Cerebellum (tissue), 4 donors: ENCODE measurements at places on chromosomes 2 and 18. TPM values are rescaled to one million over a fixed set of nuclear protein-coding genes. Genes with fewer than 3 reads are reported as not detected.

DNA sequence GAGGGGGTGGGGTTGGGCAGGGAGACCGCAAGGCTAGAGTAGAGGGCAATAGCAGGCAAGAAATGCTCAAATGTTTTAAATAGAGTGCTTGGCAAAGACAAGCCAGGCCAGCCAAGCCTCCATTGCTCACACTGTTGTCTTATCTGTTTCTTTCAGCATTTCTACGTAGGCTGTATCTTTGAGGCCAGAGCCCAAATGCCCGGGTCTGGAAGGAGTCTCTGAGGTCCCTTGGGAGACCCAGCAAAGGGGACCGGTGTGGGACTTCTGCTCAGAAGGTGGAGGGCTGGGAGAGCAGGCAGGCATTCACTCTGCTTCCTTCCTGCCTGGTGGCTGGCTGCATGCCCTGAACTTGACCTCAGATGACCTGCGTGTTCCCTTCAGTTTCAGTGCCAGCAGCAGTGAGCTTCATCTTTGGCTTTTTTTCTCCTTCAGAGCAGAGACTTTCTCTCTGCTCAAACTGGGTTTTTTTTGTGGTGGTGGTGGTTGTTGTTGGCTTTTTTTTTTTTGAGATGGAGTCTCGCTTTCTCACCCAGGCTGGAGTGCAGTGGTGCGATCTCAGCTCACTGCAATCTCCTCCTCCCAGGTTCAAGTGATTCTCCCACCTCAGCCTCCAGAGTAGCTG lies 13.7 kb upstream of the TET3 start:
- peak; percentile 61 for DNase-seq

DNA sequence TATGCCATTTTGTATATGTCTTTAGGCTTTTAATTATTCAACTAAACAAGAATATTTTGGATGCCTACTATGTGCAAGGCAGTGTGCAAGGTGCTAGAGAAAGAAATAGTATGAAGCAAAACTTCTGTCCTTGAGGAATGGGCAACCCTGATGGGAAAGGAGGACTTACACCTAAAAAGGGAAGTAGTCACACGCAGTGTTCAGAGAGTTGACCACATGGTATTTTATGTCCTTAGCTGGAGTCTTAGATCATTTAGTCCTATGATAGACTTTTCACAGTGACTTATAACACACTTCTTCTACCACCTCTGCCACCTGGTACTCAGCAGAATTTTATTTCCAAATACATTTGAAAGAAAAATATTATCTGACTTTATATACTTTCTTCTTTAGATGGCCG lies 291.6 kb downstream of the PLCL1 start:
- DNase-seq, result no peak

- no peak for DNase-seq
Observed at GRCh38 chr2:77512507-77512906, 9.7 kb downstream of the LRRTM4 start.

DNA sequence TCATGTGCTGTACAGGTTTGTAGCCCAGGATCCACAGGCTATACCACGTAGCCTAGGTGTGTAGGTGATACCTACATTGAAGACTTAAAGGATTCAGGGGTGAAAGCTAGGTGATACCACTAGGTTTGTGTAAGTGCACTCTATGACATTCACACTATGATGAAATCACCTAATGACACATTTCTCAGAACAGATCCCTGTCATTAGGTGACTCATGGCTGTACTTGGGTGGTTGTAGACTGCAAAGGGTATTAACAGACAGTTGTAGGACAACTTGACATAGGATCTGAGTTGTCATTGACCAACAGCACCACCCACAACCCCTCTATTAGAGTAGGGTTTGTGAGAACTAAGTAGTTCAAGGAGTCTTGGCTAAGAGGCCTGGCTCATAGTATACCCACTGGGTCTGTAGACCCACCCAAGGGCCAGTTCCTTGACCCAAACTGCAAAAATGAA lies 27.7 kb upstream of the SMCHD1 start:
- DNase-seq, result no peak

GRCh38 chr2:225171350-225171749 lies 129.1 kb upstream of the DOCK10 start:
- DNase-seq, result no peak

Gene BOLL
- total RNA-seq, result not detected

Gene RPS27A
- total RNA-seq, result 466 TPM

GRCh38 chr2:123514613-123515207 lies 510.4 kb upstream of the CNTNAP5 start:
- DNase-seq, result no peak

DNA sequence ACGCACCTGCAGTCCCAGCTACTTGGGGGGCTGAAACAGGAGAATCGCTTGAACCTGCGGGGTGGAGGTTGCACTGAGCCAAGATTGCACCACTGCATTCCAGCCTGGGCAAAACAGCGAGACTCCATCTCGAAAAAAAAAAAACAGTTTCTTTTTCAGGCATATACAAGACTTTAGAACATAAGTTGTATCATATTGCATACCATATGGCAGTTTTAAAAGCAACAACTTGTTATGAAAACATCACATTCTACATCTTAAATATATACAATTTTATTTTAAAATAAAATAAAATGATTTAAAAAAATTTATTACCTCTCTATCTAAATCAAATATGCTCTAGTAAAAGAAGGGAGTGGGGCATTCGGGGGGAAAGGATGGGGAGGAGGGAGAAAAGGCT lies 39.4 kb upstream of the SP5 start:
- no peak for DNase-seq

Gene TSPYL6
- total RNA-seq, result 0.18 TPM

DNA sequence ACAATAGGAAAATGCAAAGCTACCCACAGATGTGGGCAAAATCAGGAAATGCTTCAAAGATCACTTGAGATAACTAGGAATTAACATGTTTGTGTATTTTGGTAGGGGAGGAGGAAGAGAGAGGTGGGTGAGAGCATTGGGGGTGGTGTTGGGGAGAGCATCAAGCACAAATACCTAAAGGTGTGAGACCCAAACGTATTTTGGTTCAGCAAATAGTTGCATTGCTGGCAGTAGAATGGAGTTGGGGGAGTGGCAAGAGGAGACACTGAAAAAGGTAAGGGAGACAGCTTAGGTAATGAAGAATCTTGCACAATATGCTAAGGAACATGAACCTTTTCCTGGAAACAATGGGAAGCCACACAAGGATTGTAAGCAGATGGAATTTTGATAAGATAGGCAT lies 1.5 kb upstream of the PELI1 start:
- DNase-seq, result no peak

DNA sequence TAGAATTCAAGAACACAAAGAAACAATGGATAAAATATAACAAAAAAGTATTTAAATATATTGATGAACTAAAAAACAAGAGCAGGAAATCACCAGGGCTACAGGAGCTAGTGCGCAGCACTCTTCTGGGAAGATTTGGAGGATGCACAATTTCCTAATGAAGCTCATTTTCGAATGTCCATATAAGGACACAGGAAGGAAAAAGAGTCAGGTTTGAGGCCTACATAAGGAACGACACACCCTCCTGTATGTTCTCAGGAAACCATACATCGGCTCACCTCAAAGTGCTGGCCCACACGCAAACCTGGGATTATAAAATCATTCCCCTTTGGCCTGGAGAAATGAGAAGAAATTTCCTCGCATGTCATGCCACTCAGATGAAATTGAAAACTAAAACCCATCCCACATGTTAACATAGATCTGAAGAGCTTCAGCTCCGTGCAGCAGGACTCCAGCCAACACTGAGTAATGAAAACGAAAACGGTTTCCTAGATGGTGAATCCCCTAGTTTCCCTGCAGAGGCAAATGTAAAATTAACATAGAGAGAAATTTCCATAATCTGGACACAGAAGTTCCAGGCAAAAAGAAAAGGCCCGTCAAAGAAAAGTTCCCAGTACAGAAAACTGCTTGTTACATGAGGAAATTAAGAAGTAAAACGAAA lies 825.8 kb downstream of the SOCS6 start:
- DNase-seq, result no peak

DNA sequence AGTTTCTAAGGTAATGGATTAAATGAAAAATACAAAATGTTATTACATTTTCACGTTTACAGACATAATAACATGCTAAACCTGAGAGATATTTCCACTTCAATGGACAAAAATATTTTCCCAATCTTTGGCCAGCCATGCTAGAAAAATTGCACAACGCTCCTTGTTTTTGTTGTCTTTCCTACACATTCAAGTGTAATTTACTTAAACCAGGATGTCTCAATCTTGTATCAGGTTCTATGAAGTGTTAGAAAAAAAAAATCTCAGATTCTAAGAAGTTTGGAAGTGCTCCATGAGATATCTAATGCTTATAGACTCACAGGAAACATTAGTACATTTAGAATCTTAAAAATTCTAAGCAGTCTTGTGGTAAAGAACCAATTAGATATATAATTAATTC lies 141.8 kb upstream of the SLC35G4 start:
- no peak for DNase-seq

Gene MC5R
- 3.4 TPM for total RNA-seq

Gene WNT6
- total RNA-seq, result not detected

- no peak for DNase-seq
Observed at GRCh38 chr2:26238311-26238958, 6.0 kb downstream of the HADHA start.

- DNase-seq, result no peak
Observed at GRCh38 chr18:54780285-54780861, 47.9 kb upstream of the RAB27B start.

GRCh38 chr2:65498396-65498795 lies 66.0 kb upstream of the SPRED2 start:
- DNase-seq, result no peak

Gene WDR75
- total RNA-seq, result 79.7 TPM

Gene GALNT13
- total RNA-seq, result 14.2 TPM

DNA sequence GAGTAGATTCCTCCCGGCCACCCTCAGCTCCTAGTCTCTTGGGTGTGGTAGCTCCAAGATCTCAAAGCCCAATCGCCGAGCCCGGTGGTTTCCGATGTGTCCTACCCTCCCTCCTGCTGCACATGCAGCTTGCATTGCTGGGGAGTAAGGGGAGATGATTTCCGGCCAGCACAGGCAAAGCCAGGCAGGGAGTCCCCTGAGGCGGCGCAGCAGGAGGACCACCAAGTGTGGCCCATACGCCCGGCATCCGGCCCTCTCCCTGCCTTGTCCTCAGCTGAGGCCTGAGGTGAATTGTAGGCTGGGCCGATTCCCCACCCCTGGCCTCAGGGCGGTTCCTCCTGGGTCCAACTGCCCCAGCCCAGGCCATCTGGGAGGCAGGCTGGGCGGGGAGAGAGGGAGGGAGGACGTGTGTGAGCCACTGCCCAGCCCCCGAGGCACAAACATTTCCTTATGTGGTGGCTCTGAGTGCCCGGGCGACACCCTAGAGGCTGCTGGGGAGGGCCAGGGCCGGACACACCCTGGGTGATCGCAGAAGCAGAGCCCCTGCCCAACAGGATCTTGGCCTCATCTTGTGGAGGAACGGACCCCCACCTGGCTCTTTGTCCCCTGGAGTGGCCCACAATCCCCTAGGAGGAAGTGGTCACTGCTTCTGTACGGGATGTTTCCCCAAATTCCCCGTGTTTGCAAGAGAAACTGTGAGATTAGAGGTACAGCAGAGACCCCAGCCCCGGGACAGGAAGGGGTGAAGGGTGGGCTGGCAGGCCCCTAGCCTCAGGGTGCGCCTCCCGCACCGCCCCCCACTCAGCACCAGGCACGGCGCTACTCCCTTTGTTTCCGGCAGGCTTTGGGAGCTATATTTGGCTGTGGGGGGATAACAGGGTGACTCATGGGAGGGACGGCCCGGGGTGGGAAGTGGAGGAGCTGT lies 41.9 kb upstream of the PTMA start:
- peak; percentile 43 for DNase-seq

Gene FLACC1
- total RNA-seq, result 3.7 TPM

Gene CBLN2
- total RNA-seq, result 42.6 TPM

DNA sequence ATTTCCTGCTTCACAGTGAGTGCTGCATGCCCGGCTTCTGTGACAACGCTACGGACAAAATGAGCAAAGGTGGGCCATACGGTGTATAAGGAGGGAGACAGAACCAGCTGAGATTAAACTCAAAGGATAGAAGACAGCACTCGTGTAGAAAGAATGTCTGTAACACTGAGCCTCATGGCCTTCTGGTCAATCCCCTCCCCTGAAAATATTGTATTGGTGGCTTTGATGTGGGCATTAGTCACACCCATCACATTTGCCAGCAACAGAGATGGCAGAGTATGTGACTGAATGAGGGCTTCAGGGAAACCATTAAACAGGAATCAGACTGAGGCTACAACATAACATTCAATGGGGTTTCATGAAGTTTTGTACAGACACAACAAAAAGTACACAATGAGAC lies 287.8 kb upstream of the CCDC68 start:
- DNase-seq, result no peak

Gene MARCO
- total RNA-seq, result 0.36 TPM

Gene LGALSL
- total RNA-seq, result 24.8 TPM

- DNase-seq, result no peak
Observed at GRCh38 chr2:54479424-54479823, 23.3 kb downstream of the SPTBN1 start.

DNA sequence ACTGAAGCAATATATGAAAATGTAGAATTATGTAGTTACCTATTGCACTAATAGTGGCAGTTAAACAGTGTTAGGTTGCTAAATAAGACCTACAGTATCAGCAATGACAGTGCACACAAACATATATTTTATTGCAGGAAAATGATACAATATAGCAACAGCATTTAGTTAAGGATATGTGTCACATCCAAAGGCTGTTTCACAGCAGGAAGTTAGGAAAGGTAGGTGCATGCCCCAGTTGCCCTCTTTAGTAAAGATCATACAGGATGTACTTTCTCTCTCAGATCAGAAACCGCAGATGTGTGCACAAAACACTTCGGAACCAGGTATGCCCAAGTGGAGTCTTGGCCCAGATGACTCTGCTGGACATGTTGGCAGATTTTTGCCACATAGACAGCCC lies 444.1 kb downstream of the XIRP2 start:
- DNase-seq, result no peak

Gene FRZB
- total RNA-seq, result 10.2 TPM

Gene GMPPA
- 6.8 TPM for total RNA-seq

GRCh38 chr2:81249152-81249551 lies 944.6 kb upstream of the LRRTM1 start:
- DNase-seq, result no peak

DNA sequence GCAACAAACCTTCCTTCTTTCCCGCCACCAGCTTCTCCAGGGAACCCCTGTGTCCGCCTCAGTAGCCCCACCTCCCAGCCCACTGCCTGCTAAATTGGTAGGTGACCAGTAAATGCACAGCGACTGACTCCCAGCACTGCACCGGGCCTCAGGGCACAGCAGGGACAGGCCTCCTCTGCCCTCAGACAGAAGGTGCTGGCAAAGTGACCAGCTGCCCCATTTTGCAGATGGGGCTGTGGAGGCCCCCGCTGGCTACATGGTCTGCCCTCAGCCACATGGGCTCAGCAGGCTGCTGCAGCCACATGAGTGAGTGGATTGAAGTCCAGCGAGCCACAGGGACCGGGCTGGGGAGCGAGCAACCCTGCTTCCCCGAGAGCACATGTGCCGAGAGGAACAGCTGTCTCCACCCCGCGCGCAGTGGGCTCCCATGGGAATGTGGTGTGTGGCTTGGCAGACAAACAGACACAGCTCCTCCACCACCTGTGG lies 7.8 kb upstream of the NPPC start:
- DNase-seq, result no peak

GRCh38 chr18:36589857-36590543 lies 238.8 kb downstream of the TPGS2 start:
- DNase-seq, result no peak
